ENCODE measurements at places on chromosomes 2 and 18.

GRCh38 chr18:79736846-79737245 lies 57.2 kb downstream of the CTDP1 start:
- DNase-seq: no peak

GRCh38 chr18:80178935-80179818 lies 68.1 kb downstream of the PARD6G start:
- DNase-seq: no peak

GRCh38 chr2:143150287-143150686 lies 21.1 kb downstream of the ARHGAP15 start:
- no peak for DNase-seq

DNA sequence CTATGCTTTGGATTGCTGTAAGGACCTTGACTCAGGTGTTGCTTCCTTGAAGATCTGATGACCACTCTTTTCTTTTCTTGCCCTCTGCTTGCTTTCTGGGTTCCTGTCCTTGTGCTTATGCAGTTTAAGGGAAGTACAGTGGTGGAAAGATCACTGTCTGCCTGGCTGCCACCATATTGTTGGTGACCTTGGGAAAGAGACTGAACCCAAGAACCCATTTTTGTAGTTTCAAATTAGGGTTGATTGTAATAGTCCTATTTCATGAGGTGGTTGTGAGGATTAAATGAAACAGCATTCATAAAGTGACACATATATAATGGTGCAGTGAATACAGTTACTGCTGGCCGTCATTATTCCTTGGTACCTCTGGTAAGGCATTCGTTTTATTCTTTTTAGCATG lies 41.1 kb downstream of the MAP4K4 start:
- DNase-seq: no peak

- DNase-seq: no peak
These were observed 633.1 kb downstream of the ARHGAP15 start for GRCh38 chr2:143762176-143762928.
